ENCODE measurements at places on chromosomes 11 and 22. TPM values are rescaled to one million over a fixed set of nuclear protein-coding genes. Genes with fewer than 3 reads are reported as not detected.

The PLAAT5 gene
- 0.53 TPM for polyA plus RNA-seq

- DNase-seq, result no peak
Measured at GRCh38 chr11:40867991-40868632, 591.3 kb downstream of the LRRC4C start.

GRCh38 chr22:27834364-27835185, 33.0 kb upstream of the MN1 start:
- DNase-seq, result no peak

GRCh38 chr22:43826142-43827002, 14.3 kb upstream of the EFCAB6 start:
- no peak for DNase-seq

- DNase-seq, result no peak
Measured at GRCh38 chr11:29135504-29135903, 881.3 kb downstream of the KCNA4 start.

The CHRNA10 gene
- polyA plus RNA-seq, result 1.6 TPM

GRCh38 chr22:28366856-28367255, 312.8 kb downstream of the TTC28 start:
- DNase-seq, result no peak

GRCh38 chr11:126229858-126230540, 18.4 kb downstream of the FAM118B start:
- DNase-seq, result no peak

DNA sequence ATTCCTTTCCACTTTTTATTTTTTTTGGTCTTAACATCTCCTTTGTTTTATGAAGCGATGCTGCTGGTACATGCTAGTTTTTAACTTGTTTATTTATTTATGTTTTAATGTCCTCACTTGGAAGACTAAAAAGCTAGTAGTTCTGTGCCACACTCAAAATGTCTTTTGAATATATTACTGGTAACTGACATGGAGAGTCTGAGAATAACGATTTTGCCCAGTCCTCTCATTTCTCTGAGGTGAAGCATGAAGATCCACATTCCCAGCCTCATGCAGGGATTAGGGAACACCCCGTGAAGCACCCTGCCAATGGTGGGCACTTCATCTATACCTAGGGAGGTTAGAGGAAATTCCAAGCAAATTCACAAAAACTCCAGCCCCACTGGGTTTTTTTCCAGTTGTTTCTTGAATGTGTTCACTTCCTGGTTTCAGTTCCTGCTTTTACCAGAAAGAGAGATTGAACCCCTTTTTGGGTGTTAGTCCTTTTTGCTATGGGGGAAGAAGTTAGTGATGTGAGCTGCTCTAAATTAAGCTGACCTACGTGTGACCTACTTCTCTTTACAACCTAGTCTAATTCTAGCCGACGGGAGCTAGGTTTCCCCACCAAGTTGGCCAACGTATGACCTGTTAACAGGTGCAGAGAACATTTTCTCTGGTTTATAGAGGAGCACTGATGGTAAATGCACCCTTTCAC, 106.1 kb downstream of the SLC1A2 start:
- no peak for DNase-seq

DNA sequence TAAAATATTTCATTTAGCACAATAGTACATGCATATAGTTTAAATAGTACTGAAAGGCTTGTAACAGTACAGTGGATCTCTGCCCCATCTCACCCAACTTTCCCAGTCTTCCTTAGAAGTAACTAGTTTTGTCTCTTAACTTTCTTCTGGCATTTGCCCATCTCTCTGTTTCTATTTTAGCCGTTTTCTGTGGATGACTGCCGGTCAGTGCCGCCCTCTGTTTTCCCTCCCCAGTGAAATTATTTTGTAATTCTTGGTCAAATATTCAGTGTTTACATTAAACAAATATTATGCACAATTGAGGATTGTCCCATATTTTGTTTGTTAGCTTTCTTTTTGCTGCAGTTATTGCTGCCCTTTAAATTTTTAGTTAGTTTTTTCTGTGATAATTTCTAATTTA, 8.3 kb downstream of the PDHX start:
- no peak for DNase-seq

DNA sequence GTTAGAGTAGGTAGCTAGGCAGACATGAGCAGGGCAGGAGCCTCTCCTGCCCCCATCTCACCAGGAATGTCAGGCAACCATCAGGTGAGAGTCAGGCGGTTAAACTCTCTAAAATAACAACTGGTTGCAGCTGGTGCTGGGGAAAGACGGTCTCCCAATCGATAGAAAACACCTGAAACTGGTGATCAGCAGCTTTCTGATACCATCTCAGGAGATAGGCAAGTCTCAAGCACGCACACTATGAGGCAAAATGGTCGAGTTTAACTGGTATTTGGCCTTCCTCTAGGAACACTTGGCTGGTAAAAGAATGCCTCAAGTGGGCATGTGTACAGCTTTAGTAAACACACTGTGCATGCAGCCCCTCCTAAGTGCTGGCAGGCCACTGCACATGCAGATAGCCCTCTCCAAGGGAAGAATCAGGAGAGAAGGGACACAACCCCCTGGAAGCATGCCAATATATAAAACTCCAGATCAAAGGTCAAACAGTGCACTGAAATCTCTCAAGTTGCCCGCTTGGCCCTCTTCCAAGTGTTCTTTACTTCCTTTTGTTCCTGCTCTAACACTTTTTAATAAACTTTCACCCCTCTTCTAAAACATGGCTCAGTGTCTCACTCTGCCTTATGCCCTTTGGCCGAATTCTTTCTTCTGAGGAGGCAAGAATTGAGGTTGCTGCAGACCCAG, 88.7 kb downstream of the USP35 start:
- no peak for DNase-seq

The ZDHHC13 gene
- 19.9 TPM for polyA plus RNA-seq

DNA sequence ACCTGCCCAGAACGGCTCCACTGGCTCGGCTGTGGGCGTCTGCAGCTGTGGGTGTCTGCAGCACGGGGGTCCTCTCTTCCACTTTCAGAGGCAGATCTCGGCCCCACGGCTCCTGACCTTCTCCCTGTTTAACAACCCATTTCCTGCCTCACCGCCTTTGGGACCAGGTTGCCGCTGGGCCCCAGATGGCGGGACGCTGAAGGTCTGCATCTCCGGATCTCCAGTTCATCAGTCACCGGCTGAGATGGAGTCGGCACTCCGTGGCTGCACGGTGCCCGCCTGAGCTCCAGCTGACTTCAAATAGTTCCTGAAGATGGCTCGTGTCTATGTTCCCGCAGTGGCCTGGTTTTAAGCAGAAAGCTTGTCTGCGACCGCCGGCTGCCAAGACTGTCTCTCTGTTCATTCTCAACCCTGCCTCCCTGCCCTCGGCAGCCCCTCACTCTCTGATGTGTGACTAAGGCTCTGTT, 475.9 kb downstream of the BRD1 start:
- DNase-seq, result no peak

The C22orf31 gene
- 1.7 TPM for polyA plus RNA-seq

- DNase-seq, result no peak
Measured at GRCh38 chr11:9815486-9816136, 151.7 kb downstream of the SWAP70 start.

GRCh38 chr11:119706029-119706428, 23.0 kb downstream of the NECTIN1 start:
- DNase-seq, result no peak

DNA sequence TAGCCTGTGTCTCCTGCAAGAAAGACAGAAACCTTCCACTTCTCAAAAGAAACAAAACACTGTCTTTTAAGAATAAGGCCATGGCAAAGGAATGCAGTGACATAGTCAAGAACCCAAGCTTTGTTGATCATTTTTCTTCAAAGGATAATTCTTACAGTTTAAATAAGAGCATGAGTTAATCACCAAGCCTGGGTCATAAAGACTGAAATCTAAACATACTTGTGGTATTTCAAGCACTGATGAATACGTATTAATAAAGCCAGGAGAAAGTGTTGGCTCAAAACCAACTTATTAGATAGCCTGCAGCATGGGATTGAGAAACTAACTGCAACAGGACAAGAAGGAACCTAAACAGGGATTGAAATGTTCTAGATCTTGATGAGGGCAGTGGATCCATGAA, 143.3 kb upstream of the MTNR1B start:
- no peak for DNase-seq

The FREY1 gene
- 0.55 TPM for polyA plus RNA-seq

The RTN4R gene
- 9.0 TPM for polyA plus RNA-seq

DNA sequence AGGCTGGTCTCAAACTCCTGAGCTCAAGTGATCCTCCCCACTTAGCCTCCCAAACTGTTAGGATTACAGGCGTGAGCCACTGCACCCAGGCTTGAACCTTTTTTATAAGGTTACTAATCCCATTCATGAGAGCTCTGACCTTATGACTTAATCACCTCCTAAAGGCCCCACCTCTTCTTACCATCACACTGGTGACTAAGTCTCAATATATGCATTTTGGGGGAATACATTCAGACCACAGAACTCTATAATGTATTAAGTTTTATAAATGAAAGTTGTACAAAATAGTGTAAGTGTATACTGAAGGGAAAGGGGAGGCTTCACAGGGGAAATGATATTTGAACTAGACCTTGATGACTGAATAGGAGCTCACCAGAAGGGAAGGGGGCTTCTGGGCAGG, 28.4 kb upstream of the RBFOX2 start:
- no peak for DNase-seq

The PTPN5 gene
- 0.79 TPM for polyA plus RNA-seq

GRCh38 chr22:29480512-29481264, 670 bp downstream of the NEFH start:
- DNase-seq, result no peak

The GLYAT gene
- 164 TPM for polyA plus RNA-seq

DNA sequence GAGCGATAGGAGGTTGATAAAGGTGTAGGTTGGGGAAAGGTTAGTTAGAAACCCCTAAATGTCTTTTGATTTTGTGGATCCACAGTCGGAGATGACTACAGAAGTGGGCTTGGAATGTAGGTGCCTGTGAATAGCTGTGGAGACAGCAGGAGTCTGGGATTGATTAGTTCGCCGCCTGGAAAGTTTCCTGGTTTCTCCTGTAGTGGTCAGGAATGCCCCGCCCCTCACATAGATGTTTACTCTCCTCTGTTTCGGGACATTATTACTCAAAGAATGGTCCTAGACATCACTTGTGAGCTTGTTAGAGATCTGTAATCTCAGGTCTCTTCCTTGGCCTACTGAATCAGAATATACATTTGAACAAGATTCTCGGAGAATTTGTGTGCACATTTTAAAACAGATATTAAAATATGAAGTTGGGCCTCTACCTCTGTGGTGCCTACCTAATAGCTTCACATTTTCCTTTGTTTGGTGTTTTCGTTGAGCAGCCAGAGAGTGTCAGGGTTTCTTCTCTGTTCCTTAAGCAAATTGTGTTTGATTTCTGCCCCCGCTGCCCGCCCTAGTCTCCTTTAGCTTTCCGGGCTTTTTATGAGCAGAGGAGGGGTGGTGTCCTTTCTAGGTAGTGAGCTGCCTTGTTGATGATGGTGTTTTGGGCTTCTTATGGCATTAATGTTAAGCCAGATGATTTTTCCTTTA, 89.4 kb downstream of the PPP6R3 start:
- DNase-seq, result no peak

The GPHA2 gene
- polyA plus RNA-seq, result 2.8 TPM

The CABP7 gene
- polyA plus RNA-seq, result 0.24 TPM

DNA sequence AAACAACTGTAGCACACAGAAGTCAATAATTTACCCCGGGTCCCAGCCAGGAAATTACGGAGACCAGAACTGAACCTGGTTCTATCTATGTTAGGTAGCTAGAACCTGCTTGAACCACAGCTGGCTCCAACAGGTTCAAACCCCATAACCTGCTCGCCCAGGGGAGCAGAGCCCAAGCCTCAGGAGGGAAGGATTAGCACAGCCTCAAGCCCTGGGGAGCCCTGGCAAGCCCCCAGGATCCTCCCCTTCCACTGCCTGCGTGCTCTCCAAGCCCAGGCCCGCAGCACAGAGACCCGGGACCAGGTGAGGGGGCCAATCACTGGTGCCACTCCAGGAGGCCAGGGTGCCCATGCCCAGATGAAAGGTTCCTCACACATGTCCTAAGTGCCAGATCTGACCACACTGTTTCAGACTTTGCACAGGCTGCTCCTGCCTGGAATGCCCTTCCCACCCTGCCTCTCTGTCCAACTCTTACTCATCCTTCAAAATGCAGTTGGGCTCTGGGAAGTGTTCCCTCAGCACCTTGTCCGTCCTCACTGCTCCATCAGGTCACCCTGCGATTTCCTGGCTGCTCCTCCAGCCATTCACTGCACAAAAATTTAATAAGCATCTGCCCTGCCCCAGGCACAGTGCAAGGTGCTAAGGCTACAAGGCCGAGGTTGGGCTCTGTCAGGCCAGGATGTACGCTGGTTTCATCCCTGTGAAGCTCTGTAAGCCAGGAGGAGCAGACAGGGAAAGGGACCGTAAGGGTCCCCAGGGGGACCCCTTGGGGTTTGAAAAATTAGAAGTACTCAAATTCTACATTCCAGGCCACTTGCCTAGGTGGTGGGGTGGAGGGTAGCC, 32.2 kb downstream of the ARRB1 start:
- DNase-seq, result no peak

- DNase-seq, result no peak
Measured at GRCh38 chr11:63445720-63446119, 45.2 kb downstream of the PLAAT5 start.

GRCh38 chr11:26860091-26860780, 133.7 kb upstream of the FIBIN start:
- no peak for DNase-seq

DNA sequence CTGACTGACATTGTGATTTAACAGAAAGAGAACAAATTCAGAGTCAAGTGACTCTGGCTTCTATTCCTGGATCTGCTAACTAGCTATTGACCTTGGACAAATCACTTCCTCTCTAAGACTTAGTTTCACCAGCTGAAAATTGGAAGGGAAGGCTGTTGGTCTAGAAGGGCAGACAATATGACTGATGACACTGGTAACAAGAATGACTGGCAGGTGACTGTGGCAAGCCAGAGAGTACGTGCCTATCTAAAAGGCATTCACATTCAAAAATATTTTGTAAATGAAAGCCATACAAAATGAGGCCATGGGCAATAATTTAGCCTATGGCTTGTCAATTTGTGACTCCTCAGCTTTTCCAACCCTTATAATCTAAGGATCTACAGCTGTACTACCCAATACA, 23.5 kb downstream of the SERGEF start:
- no peak for DNase-seq

The TREH gene
- polyA plus RNA-seq, result 0.86 TPM

The GAL gene
- 1.1 TPM for polyA plus RNA-seq

The PAK1 gene
- polyA plus RNA-seq, result 90.1 TPM

The ELMOD1 gene
- 0.21 TPM for polyA plus RNA-seq

Data from right renal pelvis (tissue), 4 donors.